ENCODE measurements at places on chromosomes 7 and 10.

DNA sequence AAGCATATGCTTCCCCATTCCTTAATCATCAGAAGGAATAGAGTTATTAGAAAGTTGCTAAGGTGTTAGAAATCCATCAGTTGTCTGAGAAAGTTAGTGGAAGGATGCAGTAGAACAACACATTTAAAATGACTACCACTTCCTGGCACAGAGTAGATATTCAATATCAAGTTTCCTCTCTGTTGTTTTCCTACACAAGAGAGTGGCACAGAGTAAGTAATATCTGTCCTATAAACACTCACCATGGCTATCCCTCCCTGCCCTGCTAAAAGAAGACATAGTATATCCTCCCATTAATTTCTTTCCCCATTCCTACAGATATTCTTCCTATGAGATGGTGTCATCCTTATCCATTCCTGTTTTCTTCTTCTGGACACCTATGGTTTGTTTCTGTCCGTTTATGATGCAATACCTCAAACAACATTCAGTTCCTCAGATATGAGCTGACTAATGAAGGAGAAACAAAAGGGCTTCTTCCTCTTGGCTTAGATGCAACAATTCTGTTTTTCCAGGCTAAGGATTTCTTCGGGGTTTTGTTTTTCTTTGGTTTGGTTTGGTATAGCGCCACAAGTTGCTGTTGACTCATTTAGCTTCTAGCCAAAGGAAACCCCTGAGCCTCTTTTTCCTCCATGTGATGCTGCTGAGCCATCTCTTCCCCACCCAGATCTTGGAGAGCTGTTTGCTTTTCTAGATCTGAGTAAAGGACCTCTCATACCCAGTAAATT is 32.9 kb upstream of the BPGM start:
- DNase-seq, result no peak

DNA sequence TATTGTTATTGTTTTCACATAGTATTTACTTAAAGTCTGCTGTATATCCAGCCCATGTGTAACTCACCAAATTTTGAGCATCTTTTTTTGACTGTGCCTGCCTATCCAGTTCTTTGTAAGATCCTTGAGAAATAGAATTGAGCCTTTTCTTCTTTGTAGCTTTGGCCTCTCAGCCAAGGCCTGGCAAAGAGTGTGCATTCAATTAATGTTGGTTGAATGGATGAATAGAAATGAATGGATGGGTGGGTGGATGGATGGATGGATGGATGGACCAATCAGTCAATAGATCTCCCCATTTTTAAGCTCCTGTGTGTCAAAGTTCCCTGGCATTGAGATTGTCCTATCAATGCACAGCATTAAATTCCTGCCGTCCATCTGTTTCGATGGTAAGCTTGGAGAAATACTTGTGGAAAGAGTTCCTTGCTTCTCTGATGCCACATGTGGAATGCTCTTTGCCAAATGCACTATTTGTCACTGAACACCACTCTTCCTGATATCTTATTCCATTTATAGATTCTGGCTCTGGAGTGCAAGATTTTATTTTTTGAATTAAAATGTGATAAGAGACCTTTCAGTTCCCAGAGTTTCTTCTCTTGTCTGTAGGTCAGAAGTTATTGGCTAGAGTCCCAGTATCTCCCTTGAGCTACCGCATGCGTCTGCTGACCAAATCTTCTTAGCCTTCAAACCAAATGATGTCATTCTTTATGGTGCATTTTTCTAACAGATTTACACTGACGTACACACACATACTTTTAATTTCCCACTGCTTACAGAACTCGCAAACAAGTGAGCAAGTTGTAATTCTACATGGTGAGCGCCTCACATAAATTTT is 20.7 kb upstream of the ADRB1 start:
- DNase-seq, result no peak

GRCh38 chr7:14720785-14721184 is 181.8 kb downstream of the DGKB start:
- DNase-seq, result no peak

GRCh38 chr7:744854-745430 is 17.9 kb upstream of the PRKAR1B start:
- no peak for DNase-seq

GRCh38 chr10:6445671-6446316 is 134.3 kb downstream of the PRKCQ start:
- DNase-seq, result peak; percentile 46

GRCh38 chr10:103712146-103712545 is 143.2 kb downstream of the SH3PXD2A start:
- DNase-seq, result no peak

- DNase-seq, result no peak
These were observed 53.6 kb upstream of the SMNDC1 start for GRCh38 chr10:110358278-110358677.

GRCh38 chr7:134699021-134699818 is 52.6 kb downstream of the BPGM start:
- no peak for DNase-seq

- DNase-seq, result no peak
These were observed 49.7 kb downstream of the MICALL2 start for GRCh38 chr7:1409555-1409954.

- DNase-seq, result no peak
These were observed 72.2 kb upstream of the ABLIM1 start for GRCh38 chr10:114730291-114730690.

DNA sequence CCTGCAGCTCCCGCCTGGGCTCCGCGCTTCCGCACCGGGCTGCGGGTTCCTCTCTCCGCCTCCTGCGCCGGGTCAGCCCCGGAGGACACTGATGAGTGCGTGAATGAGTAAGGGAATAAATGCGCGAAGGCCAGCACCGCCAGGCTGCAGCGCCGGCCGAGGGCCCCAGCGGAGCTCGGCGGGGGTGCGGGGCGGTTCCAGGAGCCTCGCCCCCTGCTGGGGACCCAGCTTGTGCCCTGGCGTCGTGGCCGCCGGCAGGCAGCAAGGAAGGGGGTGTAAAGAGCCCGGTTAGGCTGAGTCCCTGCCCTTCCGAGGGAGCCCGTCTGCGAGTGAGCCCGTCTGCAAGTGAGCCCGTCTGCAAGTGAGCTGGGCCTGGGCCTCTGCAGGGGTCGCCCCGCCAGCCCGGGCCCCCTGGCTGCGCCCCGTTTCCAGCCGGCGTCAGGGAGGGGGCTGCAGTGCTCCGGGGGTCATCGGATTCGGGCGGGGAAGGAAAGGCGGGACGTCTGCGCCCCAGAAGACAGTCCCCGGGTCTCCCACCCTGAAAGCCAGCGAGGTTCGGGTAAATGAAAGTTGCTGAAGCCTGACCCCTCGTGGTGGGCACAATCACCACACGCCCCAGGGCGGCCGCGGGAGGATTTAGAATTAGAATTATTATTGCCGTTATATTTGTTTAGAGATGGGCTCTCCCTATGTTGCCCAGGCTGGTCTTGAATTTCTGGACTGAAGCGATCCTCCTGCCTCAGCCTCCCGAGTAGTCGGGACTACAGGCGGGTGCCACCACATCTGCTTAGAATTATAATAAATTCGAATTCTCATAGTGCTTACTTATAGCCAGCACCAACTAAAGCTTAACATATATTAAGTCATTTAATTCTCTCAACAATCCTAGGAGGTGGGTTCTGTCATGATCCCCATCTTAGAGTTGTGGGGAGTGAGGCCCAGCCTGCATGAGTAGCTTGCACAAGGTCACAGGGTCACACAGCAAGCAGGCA is 8.6 kb upstream of the CRYGN start:
- DNase-seq, result peak; percentile 84

- DNase-seq, result no peak
These were observed 162.1 kb downstream of the NRG3 start for GRCh38 chr10:82037076-82037475.

GRCh38 chr10:118867768-118868167 is 113.0 kb upstream of the CACUL1 start:
- no peak for DNase-seq

DNA sequence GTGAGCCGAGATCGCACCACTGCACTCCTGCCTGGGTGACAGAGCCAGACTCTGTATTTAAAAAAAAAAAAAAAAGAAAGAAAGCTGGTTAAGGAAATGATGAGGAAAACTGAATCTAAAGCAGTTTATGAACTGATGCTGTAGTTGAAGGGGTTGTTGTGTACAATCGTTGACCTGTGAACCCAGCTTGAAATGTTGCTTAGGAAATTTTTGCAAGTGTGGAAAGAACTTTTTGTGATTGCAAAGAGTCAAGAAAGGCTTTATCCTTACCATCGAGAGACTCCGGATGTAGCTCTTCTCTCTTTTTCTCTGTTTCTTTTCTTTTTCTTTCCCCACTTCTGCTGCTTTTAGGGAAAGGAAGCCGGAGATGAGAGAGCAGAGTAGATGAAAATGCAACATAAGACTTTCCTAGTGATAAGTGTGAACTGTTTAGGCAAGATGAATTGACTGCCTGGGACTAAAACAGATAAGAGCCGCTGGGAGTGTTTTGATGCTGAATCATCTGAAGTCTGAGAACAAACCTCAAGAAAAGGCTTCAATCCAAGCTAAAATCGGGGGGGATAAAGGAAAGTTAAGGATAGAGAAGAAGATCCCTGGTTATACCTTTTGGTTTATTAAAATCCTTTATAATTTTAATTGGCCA is 69.0 kb downstream of the TAF3 start:
- DNase-seq, result no peak

DNA sequence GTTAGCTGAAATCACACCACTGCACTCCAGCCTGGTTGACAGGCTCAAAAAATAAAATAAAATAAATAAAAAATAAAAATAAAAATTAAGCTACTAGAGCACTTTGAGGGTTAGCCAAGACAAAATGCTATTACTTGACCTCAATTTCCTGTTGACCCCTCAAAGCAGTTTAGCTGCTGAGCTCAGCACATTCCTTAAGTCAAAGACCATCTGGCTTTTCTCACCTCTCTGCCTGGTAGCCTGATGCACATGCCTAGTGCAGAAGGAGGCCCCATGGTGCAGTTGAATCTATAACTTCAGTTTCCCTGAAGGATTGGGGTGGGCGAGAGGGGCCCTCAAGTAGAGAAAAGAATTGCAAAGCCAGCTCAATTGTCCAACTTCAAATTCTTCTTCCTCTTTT is 211.1 kb upstream of the GALNT17 start:
- no peak for DNase-seq

DNA sequence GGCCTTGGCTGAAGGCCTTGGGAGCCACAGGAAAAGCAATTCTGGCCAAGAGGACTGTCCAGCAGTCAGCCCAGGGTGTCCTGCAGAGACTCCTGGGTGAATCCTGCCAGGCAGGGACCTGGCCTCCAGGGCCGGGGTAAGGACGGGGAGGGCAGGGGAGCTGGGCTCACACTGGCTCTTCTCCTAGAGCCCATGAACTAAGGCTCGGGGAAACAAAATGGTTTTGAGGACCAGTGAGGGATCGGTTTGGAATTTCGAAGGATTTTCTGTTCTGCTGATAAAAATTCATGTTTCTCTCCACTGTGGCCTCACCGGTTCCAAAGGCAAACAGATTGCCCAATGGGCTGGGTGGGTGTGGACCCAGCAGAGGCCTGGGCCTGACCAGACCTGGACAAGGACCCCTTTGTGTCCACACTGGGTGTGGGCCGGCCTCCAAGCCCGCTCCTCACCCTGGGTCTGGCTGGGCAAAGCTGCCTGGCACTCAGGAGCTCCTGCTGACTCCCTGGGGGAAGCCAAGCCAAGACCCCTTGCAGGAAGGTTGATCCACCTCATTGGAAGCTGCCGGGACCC is 27.3 kb downstream of the FAM20C start:
- DNase-seq, result no peak

GRCh38 chr10:69141304-69141703 is 17.3 kb downstream of the VPS26A start:
- DNase-seq, result no peak

DNA sequence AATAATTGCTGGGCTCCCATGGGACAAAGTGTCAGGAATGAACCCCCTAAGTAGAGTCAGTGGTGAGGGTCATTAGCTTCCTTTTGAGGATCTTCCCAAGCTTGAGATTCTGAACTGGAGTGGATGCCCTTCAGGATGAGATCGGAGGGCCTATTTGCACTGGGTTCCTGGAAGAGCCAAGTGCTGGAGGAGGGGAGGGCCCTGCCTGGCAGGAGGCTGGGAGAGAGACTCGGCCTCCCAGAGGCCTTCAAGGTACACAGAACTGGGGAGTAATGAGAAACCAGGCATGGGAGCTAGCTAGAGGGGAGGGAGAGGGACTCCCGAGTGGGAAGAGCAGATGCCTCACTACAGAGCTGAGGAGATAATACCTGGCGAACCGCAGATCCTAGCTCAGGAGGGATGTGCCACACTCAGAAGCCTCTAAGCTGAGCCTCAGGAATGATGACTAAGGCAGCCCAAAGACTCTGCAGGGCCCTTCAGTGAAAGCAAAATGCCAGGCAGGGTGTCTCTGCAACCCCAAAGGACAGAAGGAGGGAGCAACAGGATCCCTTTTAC is 9.4 kb downstream of the PDAP1 start:
- no peak for DNase-seq

- DNase-seq, result no peak
These were observed 124.4 kb downstream of the PON1 start for GRCh38 chr7:95199779-95200558.

DNA sequence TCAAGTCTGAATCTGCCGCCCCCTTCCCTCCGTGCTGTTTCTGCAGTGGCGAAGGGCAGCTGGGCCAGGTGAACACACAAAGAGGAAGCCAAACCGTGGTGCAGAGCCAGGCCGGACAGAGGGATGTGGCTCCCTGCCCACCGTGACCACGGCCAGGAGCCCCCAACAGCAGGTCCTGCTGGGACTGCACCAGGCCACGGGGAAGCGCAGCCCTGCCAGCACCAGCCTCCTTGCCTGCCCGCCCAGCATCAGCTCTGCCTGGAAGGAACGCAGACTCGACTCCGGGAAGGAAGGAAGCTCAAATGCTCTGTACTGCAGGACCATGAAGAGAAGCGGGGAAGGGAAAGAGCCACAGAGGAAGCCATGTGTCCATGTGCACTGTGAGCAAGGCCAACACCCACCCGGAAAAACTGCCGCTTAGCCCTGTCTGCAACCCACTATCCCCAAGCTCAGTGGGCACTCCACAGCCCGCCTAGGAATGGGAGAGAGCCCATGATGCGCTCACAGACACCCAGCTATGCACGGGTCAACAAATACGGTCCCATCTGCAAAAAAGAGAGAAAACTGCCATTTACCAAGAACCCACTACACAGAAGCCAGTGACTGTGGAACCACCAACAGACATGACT is 19.0 kb downstream of the GPER1 start:
- no peak for DNase-seq

DNA sequence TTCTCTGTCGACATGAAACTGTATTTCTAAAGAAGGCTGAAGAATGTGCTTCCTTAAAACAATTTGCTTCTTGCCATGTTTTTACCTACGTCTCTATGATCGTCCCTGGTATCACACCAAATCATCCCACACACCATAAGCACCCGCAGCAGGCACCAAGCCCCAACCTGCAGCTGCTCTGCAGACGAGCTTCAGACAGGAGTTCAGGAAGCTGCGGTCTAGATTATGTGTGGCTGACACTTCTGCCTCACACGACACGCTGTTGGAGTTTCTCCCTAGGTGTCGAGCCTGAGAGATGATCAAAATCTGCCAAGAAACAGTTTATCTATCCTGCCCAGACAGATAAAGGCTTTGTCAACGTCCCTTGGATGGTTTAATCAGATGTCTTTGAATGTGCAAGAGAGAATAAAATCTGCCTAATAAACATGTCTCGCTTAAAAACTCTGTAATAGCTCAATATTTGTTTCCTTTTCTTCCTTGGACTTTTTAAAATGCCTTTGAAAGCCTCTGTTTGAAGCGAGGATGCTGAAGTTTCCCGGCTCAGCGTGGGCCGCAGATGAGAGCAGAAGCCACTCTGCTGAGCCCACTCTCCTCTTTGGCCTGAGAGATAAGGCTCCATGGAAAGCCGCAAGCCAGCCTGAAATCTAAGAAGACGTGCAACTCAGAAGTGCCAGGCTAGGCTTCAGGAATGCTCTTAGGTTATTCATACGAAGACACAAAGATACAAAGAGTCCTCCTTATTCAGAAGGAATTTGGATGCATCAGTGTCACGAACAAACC is 158.3 kb upstream of the PFKP start:
- no peak for DNase-seq

GRCh38 chr7:13036256-13036780 is 348.9 kb downstream of the ARL4A start:
- no peak for DNase-seq

Data from CD4-positive, alpha-beta memory T cell (primary cell).